HS-5 (cell line): ENCODE measurements at places on chromosomes 7 and 10.

DNA sequence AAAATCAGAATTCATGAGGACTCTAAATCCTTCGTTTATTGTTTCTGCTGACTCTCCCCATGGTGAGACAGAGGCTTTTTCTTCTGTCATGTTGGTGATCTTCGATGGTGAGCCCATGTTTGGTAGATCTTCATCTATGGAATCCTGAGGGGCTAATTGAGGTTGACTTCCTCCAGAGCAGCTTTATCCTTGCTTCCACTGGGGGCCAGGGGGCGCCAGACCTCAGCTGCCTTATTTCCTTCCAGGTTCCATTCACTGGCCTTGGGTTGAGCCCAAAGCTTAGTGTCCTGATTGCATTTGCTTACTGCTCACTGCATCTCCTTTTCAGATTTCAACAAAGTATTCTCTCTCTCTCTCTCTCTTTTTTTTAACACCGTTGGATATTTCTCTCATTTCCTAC, 80.7 kb downstream of the GCC1 start:
- no peak for DNase-seq

DNA sequence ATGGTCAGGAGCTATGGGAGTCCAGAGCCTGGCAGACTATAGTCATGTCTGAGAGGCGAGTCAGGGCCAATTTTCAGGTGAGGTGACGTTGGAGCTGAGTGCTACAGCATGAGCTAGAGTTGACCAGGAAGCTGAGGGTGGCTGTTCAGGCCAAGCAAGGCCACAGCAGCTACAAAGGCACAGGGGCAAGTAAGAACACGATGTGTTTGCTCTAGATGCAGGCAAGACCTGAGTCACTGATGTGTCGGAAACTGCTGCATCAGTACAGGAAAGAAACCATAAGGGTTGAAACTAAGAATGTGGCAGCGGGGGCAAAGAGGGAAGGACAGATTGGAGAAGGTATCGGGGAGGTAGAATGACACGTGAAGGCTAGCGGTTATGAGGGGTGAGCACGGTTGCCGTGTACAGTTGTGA, 11.8 kb upstream of the RRP12 start:
- no peak for DNase-seq

DNA sequence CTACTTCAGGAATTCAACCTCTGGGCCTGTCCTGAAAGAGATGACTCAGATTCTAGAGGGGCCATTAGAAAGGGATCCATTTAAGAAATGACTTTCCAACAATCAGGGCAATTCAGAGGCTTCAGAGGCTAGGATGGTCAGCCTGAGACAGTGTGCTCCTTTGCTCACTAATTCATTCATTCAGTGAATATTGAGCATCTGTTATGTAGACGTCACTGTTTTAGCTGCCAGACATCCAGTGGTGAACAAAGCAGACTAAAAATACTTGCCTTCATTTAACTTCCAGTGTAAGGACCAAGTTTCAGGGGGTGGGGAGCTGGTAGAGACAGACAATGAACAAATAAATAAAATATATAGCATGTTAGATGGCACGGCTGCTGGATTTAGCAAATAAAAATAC, 1.6 kb downstream of the KIAA1217 start:
- DNase-seq, result no peak

DNA sequence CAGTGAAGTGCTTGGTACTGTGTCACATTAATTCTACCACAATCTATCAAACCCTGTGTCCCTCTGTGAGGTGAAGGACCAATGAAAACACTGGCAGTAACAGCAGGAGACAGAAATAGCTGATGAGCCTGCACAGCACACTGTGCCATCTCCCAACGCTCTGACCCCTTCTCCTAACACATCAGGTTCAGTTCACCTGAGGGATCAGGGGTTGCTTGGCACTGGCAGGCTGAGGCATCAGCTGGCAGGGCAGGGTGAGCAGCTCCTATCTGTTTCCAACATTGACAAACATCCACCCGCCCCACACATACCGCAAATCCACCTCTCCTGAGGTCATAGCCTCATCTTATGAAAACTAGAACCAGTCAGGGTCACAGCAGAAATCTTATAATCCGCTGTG, 120.9 kb downstream of the ICA1 start:
- no peak for DNase-seq
